ENCODE measurements at places on chromosomes 13 and 19. TPM values are rescaled to one million over a fixed set of nuclear protein-coding genes. Genes with fewer than 3 reads are reported as not detected.

GRCh38 chr13:100365680-100366079 is 222.9 kb downstream of the GGACT start:
- DNase-seq, result no peak

DNA sequence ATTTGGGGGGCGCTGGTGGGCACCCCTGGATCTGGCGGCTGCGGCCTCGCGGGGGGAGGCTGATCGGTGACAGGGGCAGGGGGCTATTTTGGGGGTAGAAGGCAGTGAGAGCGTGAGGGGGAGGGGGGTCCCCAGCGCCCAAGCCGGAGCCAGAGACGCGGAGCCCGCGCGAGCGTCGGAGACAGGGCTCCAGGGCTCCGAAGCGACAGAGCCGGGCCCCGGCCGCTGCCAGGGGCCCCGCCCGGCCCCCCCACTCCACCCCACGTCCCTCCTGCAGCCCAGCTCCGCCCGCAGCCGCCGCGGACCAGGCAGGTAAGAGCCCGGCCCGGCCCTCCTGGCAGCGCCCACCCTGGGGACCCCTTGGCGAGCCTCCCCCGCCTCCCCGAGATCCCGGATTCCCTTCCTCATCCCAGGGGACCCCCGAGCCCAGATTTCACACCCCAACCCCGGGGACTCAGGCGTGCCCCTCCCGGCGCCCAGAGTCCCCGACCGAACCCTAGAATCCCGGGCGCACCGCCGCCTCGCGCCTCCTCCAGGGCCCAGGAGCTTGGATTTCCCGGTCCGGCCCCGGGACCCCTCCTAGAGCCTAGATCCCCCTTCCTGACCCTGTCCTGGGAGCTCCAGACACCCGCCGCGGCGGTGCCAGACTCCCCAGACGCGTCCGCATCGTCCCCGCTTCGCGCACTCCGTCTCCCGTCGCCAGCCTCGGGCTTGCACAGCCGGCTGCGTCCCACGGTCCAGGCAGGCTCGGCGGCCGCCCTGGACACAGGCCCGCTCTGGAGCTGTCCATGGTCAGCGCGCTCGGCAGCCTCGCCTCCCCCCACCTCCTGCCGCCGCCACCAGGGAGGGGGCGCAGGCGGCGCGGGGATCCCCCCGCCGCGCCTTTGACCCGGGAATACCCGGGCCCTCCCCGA is at the start of gene PPFIA3:
PPFIA3 (plus strand) TSS at position 134 of the 914 bp plus-strand sequence. CDS start 8,330 bp downstream, outside the sequence.
- DNase-seq, result peak; percentile 65

DNA sequence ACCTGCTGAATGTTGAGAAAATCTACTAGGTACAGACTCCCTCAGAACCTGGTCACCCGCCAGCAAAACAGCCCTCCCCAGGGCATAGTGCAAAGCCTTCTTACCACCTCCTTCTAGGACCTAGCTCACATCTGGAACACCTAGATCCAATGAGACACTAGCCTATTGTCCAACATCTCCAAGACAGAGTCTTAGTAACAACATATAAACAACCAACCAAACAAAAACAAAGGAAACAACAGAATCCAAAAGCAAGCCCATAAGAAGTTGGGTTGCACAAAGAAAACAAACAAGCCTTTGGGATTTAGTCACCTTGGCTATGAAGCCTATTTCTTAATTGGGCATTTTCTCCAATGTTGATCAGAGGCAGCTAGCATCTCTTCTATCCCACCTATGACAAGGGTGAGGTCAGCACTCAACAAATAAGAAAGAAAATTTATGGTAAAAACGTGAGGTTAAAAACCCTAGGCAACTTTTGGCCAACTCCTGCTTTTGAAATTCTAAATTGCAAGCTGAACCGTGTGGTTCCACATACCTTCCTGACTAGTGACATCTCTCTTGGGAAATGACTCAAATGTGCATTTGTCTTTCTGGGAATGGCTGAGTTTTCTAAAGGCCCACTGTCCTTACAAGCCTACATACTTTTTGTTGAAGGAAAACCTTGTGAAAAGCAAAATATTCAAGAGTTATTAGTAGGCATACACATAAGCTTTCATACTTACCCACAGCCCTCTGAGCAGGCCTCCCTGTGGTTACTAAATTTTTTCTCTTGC is 66.7 kb downstream of the FAM216B start:
- no peak for DNase-seq

- DNase-seq, result no peak
Measured at GRCh38 chr13:20124303-20124702, 36.5 kb downstream of the GJA3 start.

GRCh38 chr19:12779162-12779993 is 4.0 kb upstream of the HOOK2 start:
- DNase-seq, result no peak

- DNase-seq, result peak; percentile 65
Measured at GRCh38 chr13:102580552-102581169, 16.1 kb upstream of the TPP2 start.

- no peak for DNase-seq
Measured at GRCh38 chr19:32830231-32831014, 39.1 kb downstream of the SLC7A9 start.

Gene FFAR2
- polyA plus RNA-seq, result 0.78 TPM

Gene AMER2
- polyA plus RNA-seq, result 0.35 TPM

Gene CYSLTR2
- 0.37 TPM for polyA plus RNA-seq

Gene RGL3
- 99.4 TPM for polyA plus RNA-seq
